Kidney (tissue), 22 donors: ENCODE measurements at places on chromosomes 4 and X. TPM values are rescaled to one million over a fixed set of nuclear protein-coding genes. Genes with fewer than 3 reads are reported as not detected.

DNA sequence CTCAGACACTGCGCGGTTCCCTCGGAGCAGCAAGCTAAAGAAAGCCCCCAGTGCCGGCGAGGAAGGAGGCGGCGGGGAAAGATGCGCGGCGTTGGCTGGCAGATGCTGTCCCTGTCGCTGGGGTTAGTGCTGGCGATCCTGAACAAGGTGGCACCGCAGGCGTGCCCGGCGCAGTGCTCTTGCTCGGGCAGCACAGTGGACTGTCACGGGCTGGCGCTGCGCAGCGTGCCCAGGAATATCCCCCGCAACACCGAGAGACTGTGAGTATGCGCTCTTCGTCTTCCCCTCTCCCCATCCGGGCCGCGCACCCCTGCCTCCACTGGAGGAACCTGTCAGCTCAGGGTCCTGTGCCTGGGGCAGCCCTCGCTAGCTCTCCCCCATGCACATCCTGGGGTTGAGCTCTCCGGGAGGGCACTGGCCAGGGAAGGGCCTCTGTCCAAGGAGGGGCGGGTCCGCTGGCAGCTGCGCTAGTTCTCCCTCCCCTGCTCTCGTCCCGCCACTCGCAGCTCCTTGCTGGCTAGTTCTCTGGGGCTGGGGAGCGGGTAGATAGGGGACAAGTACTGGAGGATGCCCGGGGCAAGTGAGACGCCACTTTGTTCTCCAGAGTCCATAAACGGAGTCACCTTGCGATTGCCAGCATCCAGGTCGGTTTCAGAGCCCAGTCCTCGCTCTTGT lies 2.2 kb downstream of the SLIT2 start:
- peak; percentile 47 for DNase-seq

GRCh38 chr4:47485768-47486167 lies 693 bp downstream of the ATP10D start:
- no peak for DNase-seq

DNA sequence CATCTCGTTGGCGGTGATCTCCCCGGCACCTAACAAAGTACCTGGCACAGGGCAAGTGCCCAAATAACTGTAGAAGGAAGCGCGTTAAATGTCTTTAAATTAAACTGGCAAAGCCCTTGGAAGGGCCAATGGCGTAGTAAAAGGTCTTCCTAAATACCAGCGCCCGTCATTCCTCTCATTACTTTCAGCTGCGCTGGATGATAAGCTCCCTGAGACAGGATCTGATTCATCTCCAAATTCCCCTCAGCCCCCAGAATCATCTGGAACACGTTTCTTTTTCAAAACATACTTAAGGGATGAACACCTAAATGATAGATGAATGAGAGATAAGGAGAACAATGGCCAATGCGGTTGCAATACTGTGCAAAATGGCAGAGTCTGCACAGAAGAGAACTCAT lies 95.1 kb downstream of the AFAP1 start:
- DNase-seq = no peak

- no peak for DNase-seq
These were observed 15.4 kb downstream of the AFP start for GRCh38 chr4:73451404-73451803.

GRCh38 chr4:8840006-8840793 lies 31.4 kb downstream of the HMX1 start:
- peak; percentile 24 for DNase-seq

DNA sequence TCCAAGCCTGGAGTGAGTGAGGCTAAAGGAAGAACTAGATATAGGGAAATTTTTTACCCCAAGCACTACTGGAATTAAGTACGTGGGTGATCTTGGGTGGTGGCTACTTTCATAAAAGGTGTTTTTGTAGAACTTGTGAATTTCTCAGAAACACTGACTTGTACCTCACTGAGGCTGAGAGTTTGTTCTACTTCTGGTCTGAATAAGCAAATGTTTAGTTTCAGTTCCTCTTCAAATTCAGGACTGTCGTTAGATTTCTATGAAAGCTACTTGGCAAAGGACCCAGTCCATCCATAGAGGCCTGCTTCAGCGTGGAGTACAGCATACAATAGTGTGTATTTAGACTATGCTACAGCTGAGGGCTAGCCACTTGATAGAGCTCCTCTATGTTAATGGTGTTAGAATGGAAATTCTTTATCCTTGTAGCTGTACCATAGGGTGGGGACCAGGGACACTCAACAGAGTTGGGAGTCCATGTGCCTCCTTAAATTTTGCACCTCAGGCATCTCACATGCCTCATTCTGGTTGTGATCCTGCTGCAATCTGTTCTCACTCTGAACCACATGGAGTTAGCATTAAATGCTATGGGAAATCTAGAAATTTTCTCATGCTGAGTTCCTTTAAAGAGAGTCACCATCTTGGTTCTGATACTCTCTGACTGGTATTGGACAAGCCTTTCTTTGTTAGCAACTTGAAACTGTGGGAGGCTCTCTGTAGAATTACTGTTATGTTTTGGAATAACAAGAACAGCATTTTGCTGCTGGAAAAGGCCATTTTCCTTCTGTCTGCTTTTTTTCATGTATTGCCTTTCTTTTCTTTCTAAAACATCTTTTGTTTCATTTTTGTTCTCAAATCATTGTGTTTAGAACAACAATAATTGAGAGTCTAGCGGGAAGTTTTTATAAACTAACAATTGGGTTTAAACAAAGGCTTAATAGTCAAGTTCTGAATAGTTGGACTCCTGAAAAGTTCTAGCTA lies 86.8 kb downstream of the PDGFRA start:
- DNase-seq = no peak

- DNase-seq = no peak
These were observed 48.6 kb upstream of the AMELX start for GRCh38 chrX:11244636-11245035.

Gene SPARCL1
- 322 TPM for total RNA-seq

Gene HSD17B13
- total RNA-seq = not detected

Gene SAP30
- total RNA-seq = 16.5 TPM

Gene KLHL4
- total RNA-seq = 2.1 TPM

Gene DCAF12L2
- total RNA-seq = 0.41 TPM
